ENCODE measurements at places on chromosomes 16 and 17. TPM values are rescaled to one million over a fixed set of nuclear protein-coding genes. Genes with fewer than 3 reads are reported as not detected.

Gene NDRG4
- 288 TPM for polyA plus RNA-seq

GRCh38 chr17:72107100-72107499, 13.7 kb upstream of the SOX9 start:
- peak; percentile 12 for DNase-seq

- no peak for DNase-seq
These were observed 3.3 kb downstream of the RARA start for GRCh38 chr17:40312131-40312731.

GRCh38 chr16:67271446-67271845, 7.9 kb upstream of the PLEKHG4 start:
- no peak for DNase-seq

Gene C1QTNF1
- polyA plus RNA-seq, result 16.9 TPM

DNA sequence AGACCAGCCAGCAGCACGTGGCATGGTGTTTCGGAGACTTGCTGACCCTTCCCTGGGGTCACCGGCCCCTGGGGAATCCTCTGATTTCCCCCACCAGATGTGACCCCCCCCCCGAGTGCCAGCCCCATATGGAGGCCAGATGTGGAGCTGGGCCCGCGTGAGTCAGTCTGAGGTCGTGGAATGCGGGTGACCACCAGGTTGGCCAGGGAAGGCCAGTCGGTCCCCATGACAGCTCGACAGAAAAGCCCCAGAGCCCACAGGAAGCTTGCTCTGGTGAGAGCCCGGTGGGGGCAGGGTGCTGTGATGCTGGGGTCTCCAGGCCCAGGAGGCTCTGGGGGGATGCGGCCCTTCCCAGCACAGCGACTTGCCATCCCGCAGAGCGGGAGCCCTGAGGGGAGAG, 209.0 kb downstream of the NTN1 start:
- no peak for DNase-seq

GRCh38 chr16:10575506-10576130, 4.8 kb downstream of the EMP2 start:
- no peak for DNase-seq

- no peak for DNase-seq
These were observed 11.5 kb downstream of the GAS7 start for GRCh38 chr17:10186771-10187410.

DNA sequence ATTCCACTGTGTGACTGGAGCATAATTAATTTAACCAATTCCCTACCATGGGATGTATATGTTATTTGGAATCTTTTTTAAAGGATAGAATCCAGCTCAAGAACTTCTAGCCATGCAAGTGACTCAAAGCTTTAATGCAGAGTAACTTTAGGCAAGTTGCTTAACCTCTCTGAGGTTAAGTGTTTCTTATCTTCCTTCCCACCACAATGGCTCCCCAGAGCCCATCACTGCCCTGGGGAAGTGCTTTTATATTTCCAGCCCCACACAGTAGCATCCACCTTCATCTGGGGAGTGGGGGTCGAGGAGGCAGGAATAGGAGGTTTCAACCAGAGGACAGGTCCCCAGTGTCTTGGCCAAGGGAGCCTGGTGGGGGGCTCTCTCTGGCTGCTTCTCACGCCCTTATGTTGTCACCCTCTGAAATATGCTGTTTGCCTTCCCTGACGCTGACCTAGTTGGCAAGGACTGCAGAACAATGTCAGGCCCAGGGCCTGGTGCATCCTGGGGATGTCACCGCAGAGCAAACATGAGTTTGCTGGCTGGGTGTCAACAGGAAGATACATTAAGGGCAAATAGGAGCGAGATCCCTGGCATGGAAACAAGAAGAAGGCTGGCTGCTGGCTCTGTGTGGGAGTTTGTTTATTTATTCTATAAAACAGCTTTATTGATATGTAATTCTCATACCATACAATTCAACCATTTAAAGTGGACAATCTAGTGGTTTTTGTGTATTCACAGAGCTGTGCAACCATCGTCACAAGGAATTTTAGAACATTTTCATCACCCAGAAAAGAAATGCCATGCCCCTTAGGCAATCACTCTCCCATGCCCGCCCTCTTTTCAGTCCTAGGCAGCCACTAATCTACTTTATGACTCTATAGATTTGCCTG, 46.6 kb upstream of the WSB1 start:
- DNase-seq, result no peak

DNA sequence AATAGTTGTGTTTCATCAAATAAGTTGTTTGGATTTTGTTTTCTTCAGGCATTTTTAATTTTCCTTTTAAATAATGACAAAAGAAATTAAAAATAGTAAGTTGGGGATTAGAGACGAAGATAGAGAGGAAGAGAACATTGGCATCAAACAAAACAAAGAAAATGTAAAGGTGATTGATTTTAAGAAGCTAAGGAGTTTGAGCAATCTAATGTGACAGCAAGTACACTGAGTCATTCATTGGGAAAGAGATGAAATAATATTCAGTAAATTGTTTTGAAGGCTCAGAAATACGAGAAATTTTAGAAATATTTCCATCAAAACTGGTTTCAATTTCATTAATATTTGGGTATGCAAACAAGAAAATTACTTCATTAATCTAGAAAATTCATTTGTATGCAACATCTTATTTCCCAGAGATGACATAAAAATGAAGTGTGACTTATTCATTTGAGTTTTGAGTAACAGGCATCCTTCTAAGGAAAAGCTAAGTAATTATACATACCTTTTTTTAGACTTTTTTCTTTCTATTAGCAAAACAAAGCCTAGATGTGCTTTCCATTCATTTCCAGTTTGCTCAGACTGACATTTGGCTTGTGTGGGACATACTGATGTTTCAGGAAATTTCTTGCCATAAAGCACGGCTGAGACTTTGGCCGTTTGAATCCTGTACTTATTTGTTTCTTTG, 66.7 kb downstream of the COX10 start:
- no peak for DNase-seq

DNA sequence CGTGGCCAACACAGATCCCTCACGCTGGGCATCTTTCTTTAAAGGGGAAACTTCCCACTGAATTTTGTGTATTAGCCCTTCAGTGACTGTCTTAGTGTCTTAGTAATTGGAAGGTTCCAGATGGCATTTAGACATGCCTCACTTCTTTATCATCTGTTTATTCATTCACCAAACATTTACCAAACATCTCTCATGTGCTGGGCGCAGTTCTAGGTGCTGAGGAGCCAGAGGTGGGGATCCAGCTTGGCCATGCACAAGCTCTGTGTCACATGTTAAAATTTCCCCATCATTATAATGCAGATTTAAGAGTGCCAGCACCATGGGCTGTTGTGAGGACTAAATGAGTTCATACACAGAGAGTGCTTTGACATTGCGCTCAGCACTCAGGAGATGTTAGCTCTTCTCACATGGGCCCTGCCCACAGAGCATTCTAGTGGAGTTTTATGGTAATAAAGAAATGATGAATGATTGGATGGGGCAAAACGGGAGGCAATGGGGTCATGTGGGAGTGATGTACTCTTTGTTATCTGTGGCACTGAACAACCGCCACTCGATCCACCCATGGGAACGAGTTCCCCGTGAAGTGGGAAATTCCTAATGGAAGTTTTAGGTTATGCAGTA, 119.7 kb downstream of the SNX29 start:
- peak; percentile 45 for DNase-seq

GRCh38 chr16:30882429-30883310, 11.2 kb downstream of the BCL7C start:
- DNase-seq, result no peak

- DNase-seq, result no peak
These were observed 28.1 kb downstream of the TOX3 start for GRCh38 chr16:52518884-52519283.

DNA sequence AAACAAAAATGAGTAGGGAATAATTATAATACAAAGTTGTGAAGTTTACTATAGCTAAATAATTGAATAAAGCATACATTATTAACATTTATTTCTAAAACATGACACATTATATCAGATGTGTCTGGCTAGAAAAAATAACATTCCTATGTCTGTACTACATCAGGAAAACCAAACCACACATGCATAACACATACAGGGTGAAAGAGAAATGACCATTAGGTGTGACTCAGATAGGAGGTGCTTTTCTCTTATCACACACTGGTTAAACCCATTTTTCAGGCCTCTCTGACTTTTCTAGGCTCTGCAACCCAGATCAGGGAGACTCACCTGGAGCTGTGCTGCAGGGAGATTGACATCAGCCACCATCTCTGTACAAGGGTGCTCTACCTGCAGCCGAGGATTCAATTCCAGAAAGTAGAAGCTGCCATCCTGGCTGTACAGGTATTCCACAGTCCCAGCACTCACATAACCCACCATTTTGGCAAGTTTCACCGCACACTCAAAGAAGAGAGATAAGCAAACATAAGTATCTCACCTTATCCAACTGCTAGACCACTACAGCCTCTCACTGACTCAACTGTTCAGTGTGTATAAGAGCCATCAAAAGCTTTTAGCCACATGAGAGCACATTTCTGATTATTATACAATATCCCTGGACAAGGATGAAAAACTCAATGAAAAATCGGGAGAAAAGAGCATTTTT, 116.6 kb upstream of the C17orf78 start:
- DNase-seq, result no peak

- no peak for DNase-seq
These were observed 20.6 kb downstream of the CYB5B start for GRCh38 chr16:69444873-69445517.

- no peak for DNase-seq
These were observed 36.3 kb downstream of the PITPNC1 start for GRCh38 chr17:67413388-67413787.

Gene TUFM
- 286 TPM for polyA plus RNA-seq

DNA sequence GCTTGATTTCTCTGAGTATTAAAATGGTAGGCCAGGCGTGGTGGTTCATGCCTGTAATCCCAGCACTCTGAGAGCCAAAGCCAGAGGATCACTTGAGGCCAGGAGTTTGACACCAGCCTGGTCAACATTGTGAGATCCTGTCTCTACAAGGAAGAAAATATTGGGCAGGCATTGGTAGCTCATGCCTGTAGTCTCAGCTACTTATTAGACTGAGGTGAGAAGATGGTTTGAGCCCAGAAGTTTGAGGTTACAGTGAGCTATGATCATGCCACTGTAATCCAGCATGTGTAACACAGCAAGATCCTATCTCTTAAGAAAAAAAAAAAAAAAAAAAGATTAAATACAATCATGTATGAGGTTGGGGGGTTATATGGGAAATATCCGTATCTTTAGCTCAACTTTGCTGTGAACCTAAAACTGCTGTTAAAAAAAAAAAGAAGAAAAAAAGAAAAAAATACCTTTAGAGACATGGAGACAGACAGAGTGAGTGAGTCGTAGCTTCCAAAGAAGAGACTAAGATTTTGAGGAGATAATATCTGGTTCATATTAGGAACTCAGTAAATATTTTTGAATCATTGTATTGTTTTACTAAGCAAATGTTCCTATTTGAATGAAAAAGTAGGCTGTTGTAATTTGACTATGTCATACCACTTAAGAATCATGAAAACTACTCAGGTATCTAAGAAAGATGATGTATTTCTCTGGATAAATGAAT, 325.7 kb upstream of the TBX2 start:
- DNase-seq, result no peak

- DNase-seq, result no peak
These were observed 3.6 kb downstream of the LRRC75A start for GRCh38 chr17:16488186-16488967.

DNA sequence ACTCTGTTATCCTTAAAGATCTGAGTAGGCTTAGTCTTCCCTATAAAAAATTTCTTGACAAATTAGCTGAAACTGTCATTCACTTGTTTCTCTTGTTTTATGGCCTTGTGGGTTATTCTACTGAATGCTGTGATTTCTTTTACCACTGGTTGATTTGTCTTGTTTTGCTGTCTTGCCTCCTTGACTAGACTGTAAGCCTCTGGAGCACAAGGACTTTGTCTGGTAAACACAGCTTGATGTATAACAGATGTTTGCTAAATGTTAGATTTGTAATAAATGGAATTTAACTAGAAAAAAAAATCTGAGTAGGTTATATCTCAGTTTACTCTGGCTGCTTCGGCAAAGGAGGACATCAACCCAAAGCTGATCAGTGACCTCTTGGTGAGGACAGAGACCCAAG, 21.6 kb downstream of the VAC14 start:
- DNase-seq, result no peak

Data from brain (organoid and tissue), 16 donors.